Activated T-helper 1 cell treated with anti-CD3 and anti-CD28 coated beads, Interleukin-12 subunit alpha, Interleukin-12 subunit beta, Interleukin-2, Interleukin-4 antibody, amounts not matched to agents 30 ng/mL and 10 ng/mL and 1 ng/mL, durations not matched to agents 14 hours and 24 hours and 36 hours (primary cell): ENCODE measurements at places on chromosomes 3 and 15. TPM values are rescaled to one million over a fixed set of nuclear protein-coding genes. Genes with fewer than 3 reads are reported as not detected.

EPHB1 gene
- total RNA-seq = 5.0 and 5.2 TPM in 2 replicates

GRCh38 chr15:89807689-89808088 lies 7.0 kb downstream of the ANPEP start:
- no peaks in the 10 kb centered on the region for H3K36me3 ChIP-seq
- DNase-seq = no peak
- peaks cover 5% of the 10 kb centered on the region for H3K4me1 ChIP-seq
- no peak overlapping the region for H3K27ac ChIP-seq
- peaks cover 4% of the 10 kb centered on the region for H3K27me3 ChIP-seq

ZNF660 gene
- 0.21 TPM in 1 of 2 replicates, not detected in the other for total RNA-seq

DNA sequence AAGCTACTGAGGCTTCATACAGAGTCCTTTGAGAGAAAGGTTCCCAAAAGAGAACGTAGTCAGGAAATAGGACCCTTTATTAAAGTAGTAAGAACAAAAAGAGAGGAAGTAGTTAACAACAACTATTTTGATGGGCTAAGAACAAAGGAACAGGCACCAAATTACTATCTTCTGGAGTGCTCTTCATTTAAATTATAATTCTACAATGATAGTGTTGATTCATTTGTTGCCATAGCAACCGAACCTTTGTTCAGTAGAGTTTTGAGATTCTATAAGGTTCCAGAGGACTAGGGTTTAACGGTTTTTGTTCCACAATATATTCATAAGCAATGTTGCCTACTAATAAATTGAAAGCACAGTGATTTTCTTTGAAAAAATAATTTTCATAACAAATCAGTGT lies 78.8 kb downstream of the CMSS1 start:
- DNase-seq = no peak
- no peaks in the 10 kb centered on the region for H3K27me3 ChIP-seq
- H3K4me3 ChIP-seq = no peak overlapping the region
- H3K27ac ChIP-seq = no peak overlapping the region
- no peaks in the 10 kb centered on the region for H3K36me3 ChIP-seq
- H3K4me1 ChIP-seq = peaks cover 25% of the 10 kb centered on the region

GRCh38 chr3:106930086-106930485 lies 447.2 kb upstream of the CCDC54 start:
- no peaks in the 10 kb centered on the region for H3K36me3 ChIP-seq
- no peak overlapping the region for H3K4me3 ChIP-seq
- no peak overlapping the region for H3K27ac ChIP-seq
- H3K4me1 ChIP-seq = no peaks in the 10 kb centered on the region
- DNase-seq = no peak

DNA sequence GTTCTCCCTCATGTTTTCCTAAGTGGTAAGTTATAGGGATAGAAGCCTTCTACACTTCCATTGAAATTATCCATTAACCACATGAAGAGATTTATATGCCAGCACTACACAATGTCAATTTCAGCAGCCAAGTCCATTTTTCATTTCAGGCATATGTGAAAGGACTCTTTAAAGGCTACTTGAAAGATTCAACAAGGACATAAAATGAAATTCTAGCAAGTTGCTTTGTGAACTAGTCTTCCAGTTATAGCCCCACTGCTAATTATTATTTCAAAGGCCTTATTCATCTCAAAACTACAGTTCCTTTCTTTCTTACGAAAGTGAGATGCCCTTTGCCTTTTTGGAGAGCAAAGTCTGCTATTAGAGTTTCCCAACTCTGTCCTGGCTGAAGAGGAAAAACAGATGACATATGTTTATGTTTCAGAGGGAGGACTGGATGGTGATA lies 66.0 kb upstream of the SLC2A2 start:
- no peak overlapping the region for H3K4me3 ChIP-seq
- H3K27me3 ChIP-seq = peaks cover under 1% of the 10 kb centered on the region
- H3K27ac ChIP-seq = no peak overlapping the region
- peaks cover 34% of the 10 kb centered on the region for H3K36me3 ChIP-seq
- DNase-seq = no peak

FRG2C gene
- not detected in 2 replicates for total RNA-seq

CELF6 gene
- 0.26 and 0.27 TPM in 2 replicates for total RNA-seq

DNA sequence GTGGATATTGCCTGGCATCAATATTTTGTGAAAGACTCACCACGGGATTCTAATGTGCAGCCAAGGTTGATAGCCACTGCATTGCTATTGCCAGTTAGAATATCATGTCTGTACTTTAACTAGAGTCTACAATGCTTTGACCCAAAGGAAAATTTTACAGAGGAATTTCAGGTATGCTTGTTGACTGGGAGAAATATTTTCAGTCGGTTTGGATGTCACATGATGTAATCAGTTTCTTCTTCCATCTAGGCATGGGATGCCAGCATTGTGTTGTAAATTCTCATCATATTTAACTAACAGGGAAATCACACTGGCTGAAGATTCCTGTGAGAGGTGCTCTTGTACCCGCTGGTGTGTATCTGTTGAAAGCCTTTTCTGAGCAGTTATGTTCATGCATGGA lies 508.9 kb upstream of the ADAMTS9 start:
- no peaks in the 10 kb centered on the region for H3K4me1 ChIP-seq
- H3K27ac ChIP-seq = no peak overlapping the region
- H3K36me3 ChIP-seq = no peaks in the 10 kb centered on the region
- H3K4me3 ChIP-seq = no peak overlapping the region
- DNase-seq = no peak
- no peaks in the 10 kb centered on the region for H3K27me3 ChIP-seq

DNA sequence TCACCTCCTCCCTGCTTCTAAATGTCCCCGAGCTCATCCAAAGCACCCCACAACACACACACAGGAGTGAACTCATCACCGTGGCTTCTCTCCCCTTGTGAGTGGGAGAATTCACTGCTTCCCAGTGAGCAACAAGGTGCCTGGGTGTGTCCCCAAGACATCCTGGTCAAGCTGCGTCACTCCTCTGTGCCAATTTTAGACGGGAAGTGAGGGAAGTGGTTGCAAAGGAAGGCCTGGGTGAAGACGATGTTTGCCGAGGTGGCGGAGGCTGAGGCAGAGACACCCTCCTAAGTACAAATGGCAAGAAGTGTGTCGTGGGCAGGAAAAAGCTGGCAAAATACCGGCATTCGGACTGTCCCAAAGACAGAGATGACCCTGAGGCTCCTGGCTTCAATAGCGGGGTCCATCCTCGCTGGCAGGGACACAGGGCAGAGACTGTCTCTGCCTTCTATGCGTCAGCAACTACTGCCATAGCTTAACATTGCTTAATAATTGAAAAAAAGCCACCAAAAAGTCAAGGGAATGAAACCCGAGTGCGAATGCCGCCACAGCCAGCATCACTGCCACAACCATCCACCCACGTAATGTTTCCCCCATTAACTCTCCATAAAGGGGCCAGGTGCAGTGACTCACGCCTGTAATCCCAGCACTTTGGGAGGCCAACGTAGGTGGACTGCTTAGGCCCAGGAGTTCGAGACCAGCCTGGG lies 72.8 kb downstream of the VGLL4 start:
- H3K36me3 ChIP-seq = peaks cover 2% of the 10 kb centered on the region
- no peak overlapping the region for H3K4me3 ChIP-seq
- no peaks in the 10 kb centered on the region for H3K4me1 ChIP-seq
- DNase-seq = no peak
- H3K27me3 ChIP-seq = no peaks in the 10 kb centered on the region
- H3K27ac ChIP-seq = peak overlapping the region; percentile 23

- H3K27ac ChIP-seq = no peak overlapping the region
- no peaks in the 10 kb centered on the region for H3K27me3 ChIP-seq
- peak overlapping the region; percentile 25 for H3K4me3 ChIP-seq
- DNase-seq = no peak
Observed at GRCh38 chr3:44860117-44860516, 1.6 kb upstream of the TMEM42 start.

RARB gene
- total RNA-seq = not detected in 2 replicates

DNA sequence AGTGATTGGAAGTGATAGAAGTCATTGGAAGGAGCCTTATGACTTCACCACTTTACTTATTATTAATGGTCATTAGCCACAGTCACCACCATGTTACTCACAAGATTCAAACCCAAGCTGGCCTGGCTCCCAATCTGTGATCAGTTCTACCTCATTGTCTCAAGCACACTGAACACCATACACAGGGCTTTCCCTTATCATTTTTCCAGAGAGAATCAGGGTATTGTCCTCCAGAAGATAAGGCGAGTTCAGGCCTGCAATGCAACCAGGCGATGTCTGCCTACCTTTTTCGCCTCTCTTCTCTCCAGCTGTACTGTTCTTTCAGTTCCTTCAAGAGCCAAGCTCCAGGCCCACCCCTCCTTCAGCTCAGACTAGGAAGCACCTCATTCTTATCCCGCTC lies 24.9 kb downstream of the EMC7 start:
- peaks cover 2% of the 10 kb centered on the region for H3K36me3 ChIP-seq
- H3K27me3 ChIP-seq = no peaks in the 10 kb centered on the region
- no peak overlapping the region for H3K4me3 ChIP-seq

CA12 gene
- 0.29 and 0.36 TPM in 2 replicates for total RNA-seq

ZPLD1 gene
- 0.15 TPM in 1 of 2 replicates, not detected in the other for total RNA-seq

UCN2 gene
- total RNA-seq = 0.21 TPM in 1 of 2 replicates, not detected in the other

FGD5 gene
- total RNA-seq = not detected in 2 replicates
